Activated T-cell treated with anti-CD3 and anti-CD28 coated beads for 4 hours (primary cell): ENCODE measurements at places on chromosomes 11 and 22.

GRCh38 chr11:65133724-65134123 lies 595 bp downstream of the SYVN1 start:
- no peak for DNase-seq

- no peak for DNase-seq
Observed at GRCh38 chr22:17911312-17911705, 113.1 kb downstream of the MICAL3 start.

GRCh38 chr22:28373831-28374230 lies 305.8 kb downstream of the TTC28 start:
- no peak for DNase-seq

GRCh38 chr22:31743871-31744270 lies 6.1 kb downstream of the PRR14L start:
- no peak for DNase-seq
